ENCODE measurements at places on chromosomes 5 and 9. TPM values are rescaled to one million over a fixed set of nuclear protein-coding genes. Genes with fewer than 3 reads are reported as not detected.

Gene MRRF
- 31.9 TPM for total RNA-seq

DNA sequence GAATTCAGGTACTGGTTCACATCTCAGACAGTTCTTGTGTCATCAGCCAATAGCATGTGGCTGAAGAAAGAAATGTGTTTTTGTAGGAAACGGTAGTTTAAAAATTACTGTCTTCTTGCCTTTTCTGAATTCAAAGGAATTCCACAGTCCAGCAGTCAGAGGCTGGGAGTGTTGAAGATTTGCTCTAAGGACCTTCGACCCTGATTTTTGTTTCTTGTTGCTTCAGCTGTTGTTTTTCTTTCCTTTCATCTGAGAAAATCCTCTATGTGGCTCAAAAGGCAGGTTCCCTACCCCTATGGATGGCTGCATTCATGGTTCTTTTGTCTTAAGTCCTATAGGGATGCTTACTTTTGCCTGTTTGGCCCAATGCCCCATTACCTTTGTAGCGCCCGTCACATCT is 304.9 kb downstream of the TMEM167A start:
- H3K27me3 ChIP-seq: no peaks in the 10 kb centered on the region
- H3K4me3 ChIP-seq: no peak overlapping the region
- H3K36me3 ChIP-seq: no peaks in the 10 kb centered on the region

GRCh38 chr5:73229271-73229670 is 56.3 kb downstream of the TMEM174 start:
- peaks cover 9% of the 10 kb centered on the region for H3K4me1 ChIP-seq
- H3K36me3 ChIP-seq: no peaks in the 10 kb centered on the region
- DNase-seq: no peak
- no peak overlapping the region for H3K27ac ChIP-seq

DNA sequence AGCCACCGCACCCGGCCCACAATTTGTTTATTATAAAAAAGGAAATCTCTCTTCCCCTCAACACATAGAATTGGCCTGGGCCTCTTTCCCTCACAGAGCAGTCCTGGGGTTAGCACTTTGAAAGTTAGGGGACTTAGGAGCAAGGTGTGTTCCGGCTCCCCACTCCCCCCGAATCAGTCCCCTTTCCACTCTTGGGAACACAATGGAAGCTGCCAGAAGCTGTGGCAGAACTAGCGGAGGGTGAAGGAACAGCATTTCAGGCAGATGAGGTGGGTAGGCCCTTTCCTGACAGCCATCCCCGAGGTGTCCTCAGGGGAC is 16.4 kb upstream of the C5orf47 start:
- peak overlapping the region; percentile 55 for H3K4me3 ChIP-seq
- DNase-seq: no peak
- no peaks in the 10 kb centered on the region for H3K36me3 ChIP-seq
- H3K27me3 ChIP-seq: no peaks in the 10 kb centered on the region

DNA sequence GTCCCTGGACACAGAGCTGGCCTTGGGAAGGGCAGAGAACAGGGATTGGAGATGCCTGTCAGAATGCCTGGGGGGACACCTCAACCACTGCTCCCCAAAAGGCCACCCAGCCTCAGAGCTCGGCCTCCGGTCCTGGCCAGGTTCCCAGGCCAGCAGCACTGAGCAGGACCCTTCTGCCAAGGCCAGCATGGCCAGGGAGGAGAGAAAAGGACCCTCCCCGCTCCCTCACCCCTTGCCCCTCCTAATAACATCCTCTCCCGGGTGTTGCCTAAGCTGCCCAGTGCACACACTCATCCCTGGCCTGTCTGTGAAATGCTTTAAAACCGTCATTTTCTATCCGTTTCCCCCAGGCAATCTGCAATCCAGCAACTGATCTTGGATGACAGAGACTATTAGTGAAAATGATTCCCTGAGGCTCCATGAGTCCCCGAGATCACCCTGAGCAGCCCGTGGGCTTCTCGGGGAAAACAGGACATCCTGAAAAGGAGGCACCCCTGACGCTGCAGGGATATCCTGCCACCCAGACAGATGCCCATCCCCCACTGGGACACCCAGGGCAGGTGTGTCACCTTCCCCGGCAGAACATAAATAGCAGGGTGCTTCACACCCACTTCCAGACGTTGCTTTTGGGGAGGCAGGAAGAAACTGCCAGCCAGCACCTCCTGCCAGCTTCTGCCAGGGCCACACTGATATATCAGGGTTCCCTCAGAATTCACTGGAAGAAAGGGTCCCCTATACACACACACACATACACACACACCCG is 75.3 kb downstream of the ADAMTS2 start:
- H3K4me3 ChIP-seq: no peak overlapping the region
- no peaks in the 10 kb centered on the region for H3K36me3 ChIP-seq
- H3K27me3 ChIP-seq: peaks cover 6% of the 10 kb centered on the region
- H3K4me1 ChIP-seq: peaks cover 64% of the 10 kb centered on the region
- DNase-seq: peak; percentile 61
- peak overlapping the region; percentile 71 for H3K27ac ChIP-seq

DNA sequence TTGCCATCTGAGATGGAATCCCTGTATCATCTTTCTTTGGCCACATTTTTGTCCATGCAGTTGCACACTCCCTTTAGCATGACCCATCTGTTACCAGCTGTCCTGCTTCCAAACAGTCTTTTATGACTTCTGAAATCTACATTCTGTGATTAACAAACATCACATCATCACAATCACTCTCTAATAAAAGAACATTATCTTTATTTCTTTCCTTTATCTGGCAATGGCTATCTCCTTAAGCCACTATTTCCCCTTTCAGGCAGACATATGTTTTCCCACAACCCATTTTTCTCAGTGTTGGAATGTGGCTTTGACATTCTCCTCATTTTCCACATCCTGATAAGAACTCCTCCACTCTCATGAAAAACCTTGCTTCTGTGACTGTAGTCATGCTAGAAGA is 141.0 kb downstream of the ST8SIA4 start:
- DNase-seq: no peak
- H3K4me1 ChIP-seq: no peaks in the 10 kb centered on the region
- H3K36me3 ChIP-seq: no peaks in the 10 kb centered on the region
- no peaks in the 10 kb centered on the region for H3K27me3 ChIP-seq

GRCh38 chr5:2333291-2333690 is 418.2 kb downstream of the IRX2 start:
- no peak overlapping the region for H3K27ac ChIP-seq
- DNase-seq: no peak
- no peaks in the 10 kb centered on the region for H3K4me1 ChIP-seq
- H3K36me3 ChIP-seq: no peaks in the 10 kb centered on the region
- H3K4me3 ChIP-seq: no peak overlapping the region
